ENCODE measurements at places on chromosomes 4 and X.
A peak's percentile ranks its signal among the peaks of the same experiment; 100 is the strongest.

GRCh38 chr4:139392797-139393196, 61.1 kb upstream of the RAB33B start:
- no peak for DNase-seq

DNA sequence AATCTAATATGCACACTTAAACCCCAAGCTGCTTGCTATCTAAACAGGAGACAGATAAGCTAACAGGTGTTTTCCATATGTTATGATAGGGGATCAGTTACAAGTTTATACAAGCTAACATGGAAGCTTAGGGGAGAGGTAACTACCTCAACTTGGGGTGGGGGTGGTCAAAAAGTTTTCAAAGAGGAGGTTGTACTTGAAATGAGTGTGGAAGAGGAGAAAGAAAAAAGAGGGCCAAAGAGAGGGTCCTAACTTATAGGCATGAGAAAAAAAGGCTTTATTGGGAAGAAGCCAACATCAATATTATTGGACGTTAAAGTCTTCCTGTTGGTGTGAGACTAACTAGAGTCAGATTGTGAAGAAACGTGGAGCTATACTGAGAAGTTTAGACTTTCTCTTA, 205.9 kb downstream of the NDST4 start:
- no peak for DNase-seq

DNA sequence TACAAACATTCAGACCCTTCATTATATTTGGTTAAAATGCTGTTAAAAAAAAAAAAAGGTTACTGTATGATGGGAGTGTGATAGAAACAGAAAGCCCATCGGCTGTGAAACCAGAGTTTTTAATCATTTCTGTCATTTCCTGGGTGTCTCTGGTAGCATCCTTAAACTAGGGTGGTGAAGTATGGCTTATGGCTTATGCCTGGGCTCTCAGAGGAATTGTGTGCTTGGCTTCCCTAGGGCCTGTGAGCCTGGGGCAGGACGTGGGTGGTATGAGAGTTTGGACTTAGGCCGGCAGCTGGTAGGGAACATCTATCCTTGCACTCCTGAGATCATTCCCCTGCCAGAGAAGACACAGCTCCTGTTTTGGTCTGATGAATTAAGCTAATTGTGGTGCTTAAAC, 52.2 kb downstream of the DCUN1D4 start:
- no peak for DNase-seq

GRCh38 chrX:675955-676295, 45.3 kb downstream of the SHOX start:
- no peak for DNase-seq

DNA sequence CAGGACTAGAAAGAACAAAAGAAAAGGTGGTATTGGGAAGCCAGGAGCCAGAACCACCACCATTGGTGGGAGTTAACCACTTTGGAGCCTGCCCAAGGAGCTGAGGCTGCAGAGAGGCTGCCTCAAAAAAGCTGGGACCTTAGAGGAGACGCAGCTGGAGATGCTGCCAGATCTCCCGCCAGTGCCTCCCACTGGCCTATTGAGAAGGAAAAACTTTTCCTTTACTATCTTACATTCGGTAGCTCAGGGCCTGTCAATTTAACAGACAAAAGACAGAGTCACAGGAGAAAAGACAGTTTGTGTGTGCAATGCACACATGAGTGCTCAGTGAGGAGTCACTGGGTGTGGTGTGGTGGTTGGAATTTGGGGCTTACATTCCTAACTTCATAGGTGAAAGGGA, 52.4 kb upstream of the HPSE start:
- DNase-seq: no peak

DNA sequence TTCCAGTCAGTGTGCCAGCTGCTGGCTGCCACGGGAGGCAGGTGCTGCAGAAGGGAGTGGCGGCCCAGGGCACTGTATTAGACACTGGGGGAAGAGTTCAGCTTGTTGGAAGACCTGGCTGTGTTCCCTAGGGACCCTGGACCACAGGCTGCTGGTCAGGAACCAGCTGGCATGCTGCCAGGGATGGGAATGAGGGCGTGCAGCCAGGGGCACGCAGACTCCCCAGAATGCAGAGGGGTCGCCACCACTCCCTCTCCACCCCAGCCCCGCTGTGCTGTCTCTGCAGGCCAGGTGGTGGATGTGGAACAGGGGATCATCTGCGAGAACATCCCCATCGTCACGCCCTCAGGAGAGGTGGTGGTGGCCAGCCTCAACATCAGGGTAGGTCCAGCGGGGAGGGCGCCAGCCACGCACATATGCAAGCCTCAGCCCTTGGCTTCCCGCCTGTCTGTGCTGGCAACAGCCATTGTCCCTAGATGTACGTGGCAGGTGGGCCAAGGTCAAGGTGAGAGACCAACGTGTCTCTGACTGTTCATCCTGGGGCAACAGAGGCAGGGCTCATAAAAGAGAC, 12.3 kb downstream of the ABCD1 start:
- DNase-seq: no peak

GRCh38 chr4:173857828-173858227, 327.8 kb upstream of the HAND2 start:
- DNase-seq: no peak

DNA sequence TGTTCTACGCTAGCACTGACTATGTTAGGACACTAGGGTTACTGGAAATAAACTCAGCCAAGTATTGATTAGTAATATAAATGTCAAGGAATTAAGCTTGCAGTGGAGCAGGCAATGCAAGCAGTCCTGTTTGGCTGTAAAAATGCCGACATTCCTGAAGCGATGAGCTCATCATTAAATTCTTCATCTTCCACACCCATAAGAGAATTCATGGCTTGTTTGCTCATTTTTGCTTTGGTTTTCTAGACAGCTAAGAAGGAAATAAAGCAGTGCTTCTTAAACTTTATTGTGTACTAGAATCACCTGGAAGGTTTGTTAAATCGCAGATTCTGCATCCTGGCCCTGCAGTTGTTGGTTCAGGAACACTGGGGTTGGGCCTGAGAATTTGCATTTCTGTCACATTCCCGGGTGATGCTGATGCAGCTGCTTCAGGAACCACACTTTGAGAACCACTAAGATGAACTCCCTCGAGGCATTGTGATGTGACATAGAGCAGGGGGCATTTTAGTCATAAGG, 17.8 kb downstream of the ANXA3 start:
- peak; percentile 63 for DNase-seq

DNA sequence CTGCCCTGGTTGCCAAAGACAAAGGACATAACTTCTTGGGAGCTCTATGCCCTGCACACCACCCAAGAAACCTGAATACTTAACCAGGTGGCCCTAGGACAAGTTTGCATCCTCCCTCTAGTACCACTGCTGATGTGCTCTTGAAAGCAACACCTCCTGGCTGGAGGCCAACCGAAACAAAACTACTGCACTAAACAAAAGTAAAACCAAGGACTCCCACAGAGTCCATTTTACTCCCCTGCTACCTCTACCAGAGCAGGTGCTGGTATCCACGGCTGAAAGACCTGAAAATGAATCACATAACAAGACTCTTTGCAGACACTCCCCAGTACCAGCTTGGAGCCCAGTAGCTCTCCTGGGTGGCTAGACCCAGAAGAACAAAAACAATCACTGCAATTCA, 941.8 kb downstream of the RAPGEF2 start:
- DNase-seq: no peak

All from GM04503 (cell line).